ENCODE measurements at places on chromosomes 16 and 17.

DNA sequence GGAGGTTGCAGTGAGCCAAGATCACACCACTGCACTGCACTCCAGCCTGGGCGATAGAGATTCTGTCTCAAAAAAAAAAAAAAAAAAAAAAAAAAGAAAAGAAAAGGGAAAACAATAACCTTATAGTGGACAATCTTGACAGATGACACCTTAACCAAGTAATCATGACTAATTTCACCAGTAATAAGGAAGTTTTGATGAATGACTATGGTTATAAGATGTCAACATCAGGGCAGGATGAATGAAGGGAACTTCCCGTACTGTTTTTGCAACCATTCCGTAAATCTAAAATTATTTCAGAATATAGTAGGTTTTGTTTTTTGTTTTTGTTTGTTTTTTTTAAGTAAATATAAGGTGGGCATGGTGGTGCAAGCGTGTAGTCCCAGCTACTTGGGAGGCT lies 23.0 kb downstream of the GSPT1 start:
- DNase-seq = no peak

GRCh38 chr16:89401641-89402445 lies 88.5 kb downstream of the ANKRD11 start:
- no peak for DNase-seq

GRCh38 chr17:40522250-40522960 lies 21.0 kb upstream of the TNS4 start:
- DNase-seq = no peak

DNA sequence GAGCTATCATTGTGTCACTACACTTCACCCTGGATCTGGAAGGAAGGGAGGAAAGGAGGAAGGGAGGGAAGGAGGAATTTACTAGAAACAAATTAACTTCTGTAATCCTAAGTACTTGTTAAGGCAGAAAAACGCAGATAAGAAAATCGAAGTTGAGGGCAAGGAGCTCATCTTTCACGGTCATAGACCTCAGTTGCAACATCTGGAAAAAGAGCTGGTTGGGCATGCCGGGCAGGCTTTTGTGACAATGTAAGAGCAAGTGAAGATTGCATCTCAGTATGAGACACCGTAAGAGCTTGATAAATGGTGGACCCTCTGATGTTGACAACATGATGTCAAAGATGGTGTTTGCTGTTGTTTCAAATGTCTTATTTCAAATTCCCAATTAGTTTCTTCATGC lies 721.5 kb downstream of the MAF start:
- no peak for DNase-seq

GRCh38 chr17:74070374-74070773 lies 133.1 kb upstream of the RPL38 start:
- peak; percentile 5 for DNase-seq

- peak; percentile 60 for DNase-seq
These were observed at the start of gene OSBPL7 for GRCh38 chr17:47821424-47822391. Gene OSBPL7, minus strand, starts transcription at chr17:47821794. Its CDS starts 1,516 bp downstream, at chr17:47820278.

DNA sequence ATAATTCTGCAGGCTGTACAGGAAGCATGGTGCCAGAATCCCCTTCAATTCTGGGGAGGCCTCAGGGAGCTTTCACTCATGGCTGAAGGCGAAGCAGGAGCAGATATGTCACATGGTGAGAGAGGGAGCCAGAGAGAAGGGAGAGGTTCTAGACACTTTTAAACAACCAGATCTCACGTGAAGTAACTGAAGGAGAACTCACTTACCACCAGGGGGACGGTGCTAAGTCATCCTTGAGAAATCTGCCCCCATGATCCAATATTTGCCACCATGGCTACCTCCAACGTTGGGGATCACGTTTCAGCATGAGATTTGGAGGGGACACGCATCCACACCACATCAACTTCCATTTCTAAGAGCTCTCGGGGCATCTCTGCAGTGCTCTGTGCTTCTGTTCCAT lies 37.4 kb upstream of the GNA13 start:
- DNase-seq = no peak

GRCh38 chr16:85897382-85897781 lies 1.6 kb upstream of the IRF8 start:
- no peak for DNase-seq

DNA sequence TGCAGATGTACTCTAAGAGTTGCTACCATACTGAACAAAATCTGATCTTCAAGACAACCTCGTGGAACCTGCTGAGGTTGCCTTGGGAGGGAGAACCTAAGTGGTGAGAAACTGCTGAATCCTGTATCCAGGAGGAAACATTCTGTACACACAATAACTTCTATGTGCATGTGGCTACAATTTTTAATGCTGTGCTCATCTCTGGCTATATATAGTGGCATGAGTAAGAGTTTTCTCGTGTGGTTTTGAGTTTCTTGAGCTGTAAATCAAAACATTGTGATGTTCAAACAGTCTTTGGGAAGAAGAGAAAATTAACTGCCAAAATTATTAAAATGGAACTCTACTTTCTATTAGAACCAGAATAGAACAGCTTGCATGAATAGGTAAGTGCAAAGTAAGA lies 206.8 kb downstream of the CA10 start:
- no peak for DNase-seq

GRCh38 chr16:2238150-2238837 lies 2.0 kb downstream of the DNASE1L2 start:
- no peak for DNase-seq

DNA sequence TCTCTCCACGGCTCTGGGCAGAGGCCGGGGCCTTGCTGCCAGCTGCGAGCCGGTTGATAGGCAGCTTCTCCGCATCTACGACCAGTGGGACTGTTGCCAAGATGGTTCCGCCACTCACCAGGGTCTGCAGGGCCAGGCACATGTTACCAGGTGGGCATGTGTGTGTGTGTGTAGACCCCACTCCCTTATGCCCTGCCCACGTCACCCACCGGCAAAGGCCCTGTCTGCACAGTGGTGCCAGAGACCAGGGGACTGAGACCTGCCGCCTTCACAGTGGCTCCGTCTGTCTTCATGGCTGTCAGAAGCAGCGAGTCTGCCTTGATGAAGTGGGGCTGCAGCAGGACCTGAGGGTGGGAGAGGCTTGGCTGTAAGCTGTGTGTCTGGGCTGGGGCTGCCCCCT lies 17.7 kb downstream of the SREBF1 start:
- no peak for DNase-seq

DNA sequence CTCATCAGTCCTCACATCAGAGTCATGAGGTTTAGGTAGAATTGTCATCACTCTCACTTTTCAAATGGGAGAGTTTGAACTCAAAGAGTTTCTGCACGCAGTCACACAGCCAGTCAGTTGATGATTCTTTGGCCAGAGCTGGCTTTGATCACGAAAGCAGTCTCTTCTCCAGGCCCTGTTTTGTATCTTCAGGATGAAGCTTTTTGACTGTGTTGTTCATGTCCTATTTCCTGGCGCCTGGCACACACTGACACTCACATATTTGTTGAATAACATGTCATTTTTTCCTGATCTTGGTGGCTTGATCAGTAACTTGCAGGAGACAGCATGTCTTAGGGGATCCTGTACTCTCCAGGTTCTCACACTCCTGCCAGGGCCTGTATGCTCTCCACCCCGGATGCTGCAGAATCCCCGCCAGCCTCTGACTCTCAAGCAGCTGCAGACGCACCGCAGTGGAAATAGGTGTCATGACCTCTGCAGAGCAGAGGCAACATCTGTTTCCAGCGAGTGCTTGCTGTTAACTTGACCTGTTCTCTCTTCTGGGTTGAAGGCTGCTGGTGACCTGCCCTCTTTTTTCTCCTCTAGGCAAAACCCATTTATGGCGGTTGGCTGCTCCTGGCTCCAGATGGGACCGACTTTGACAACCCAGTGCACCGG lies 33.0 kb downstream of the MPRIP start:
- no peak for DNase-seq

DNA sequence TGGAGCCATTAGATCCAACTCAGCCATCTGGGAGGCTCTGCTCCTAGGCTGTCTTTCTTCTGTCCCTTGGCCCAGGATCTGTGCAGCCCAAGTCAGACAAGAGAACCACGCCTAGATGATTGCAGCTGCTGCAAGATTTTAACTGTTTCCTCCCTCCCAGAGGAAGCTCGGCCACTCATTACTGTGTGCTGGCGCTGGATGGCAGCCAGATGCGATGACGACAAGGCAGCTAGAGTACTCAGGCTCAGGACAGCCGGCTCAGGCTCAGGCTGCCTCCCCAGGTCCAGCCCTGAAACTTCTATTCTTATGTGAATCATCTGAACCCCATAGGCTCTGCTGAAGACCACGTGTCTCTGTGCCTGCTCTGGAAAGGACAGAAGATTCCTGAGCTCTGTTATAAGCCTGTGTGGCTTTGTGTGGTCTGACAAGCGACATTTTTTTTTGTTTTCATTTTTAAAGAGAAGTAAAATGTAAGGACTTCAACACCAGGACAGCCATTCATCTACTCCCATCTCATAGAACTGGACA lies 32.1 kb upstream of the FBXW10B start:
- no peak for DNase-seq

DNA sequence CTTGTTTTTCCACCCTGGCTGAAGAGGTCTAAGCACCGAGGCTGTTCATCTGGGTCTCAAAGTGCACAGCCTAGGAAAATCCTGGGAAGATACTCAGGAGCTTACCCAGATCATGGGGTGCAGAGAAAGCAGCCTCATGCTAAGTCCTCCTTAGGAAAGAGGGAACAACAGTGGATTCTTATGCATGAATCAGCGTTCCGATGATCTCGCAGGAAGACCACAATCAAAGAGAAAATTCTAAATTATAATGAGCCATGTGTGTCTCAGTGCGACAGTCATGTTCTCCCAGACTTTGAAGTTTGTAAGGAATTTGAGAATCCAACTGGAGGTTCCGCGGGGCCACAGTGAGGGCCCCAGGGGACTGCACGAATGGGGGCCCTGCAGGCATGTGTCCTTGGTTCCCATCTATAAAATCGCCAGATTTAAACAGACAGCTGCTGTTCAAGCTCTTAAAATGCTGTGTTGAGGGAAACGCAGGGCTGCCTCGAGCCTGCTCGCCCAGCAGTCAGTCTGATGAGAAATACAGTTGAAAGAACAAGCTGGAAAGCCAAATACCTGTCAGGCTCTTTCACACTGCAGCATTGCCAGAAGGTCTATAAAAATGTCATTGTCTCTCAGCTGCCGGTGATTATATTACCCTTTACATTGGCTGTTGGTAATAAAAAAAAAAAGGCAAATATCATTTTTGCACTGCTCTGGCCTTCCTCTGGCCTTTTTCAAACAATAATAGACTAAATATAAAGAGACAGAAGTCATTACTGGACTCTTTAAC lies 152.1 kb downstream of the PMP22 start:
- DNase-seq = no peak

GRCh38 chr16:51393381-51394005 lies 242.4 kb upstream of the SALL1 start:
- DNase-seq = peak; percentile 37

GRCh38 chr16:69094501-69094900 lies 11.0 kb upstream of the HAS3 start:
- no peak for DNase-seq

DNA sequence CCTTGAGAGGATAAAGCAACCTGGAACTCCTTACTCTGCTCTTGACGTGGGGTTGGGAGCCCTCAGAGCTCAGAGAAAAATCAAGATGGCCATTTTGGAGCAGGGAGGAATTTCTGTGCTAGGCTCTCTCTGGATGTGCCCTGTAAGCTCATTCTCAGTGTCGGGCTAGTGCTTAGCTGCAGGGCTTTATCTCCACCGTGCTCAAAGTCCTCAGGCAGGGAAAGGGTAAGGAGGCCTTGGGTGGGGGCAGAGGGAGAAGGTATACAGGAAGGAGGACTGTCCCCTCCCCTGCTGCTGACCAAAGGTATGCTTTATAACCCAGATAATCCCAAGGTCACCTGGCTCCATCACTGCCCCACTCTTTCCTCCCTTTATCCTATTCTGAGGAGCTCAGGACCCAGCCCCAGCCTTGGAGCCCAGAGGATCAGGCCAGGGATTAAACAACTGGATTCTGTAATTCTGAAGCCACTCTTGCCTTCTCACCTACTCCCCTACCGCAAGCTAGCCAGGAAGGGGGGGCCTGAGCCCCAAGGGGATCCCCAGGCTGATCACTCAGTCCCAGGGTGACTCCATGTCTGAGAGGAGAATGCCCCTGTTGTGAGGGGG lies 1.1 kb downstream of the DHRS11 start:
- no peak for DNase-seq

GRCh38 chr17:3886776-3887175 lies 6.1 kb downstream of the CAMKK1 start:
- DNase-seq = no peak

DNA sequence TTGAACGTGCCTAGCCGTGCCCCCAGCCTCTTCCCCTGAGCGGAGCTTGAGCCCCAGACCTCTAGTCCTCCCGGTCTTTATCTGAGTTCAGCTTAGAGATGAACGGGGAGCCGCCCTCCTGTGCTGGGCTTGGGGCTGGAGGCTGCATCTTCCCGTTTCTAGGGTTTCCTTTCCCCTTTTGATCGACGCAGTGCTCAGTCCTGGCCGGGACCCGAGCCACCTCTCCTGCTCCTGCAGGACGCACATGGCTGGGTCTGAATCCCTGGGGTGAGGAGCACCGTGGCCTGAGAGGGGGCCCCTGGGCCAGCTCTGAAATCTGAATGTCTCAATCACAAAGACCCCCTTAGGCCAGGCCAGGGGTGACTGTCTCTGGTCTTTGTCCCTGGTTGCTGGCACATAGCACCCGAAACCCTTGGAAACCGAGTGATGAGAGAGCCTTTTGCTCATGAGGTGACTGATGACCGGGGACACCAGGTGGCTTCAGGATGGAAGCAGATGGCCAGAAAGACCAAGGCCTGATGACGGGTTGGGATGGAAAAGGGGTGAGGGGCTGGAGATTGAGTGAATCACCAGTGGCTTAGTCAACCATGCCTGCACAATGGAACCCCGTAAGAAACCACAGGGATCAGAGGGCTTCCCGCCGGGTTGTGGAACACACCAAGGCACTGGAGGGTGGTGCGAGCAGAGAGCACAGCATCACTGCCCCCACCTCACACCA lies 724 bp downstream of the GAA start:
- no peak for DNase-seq

DNA sequence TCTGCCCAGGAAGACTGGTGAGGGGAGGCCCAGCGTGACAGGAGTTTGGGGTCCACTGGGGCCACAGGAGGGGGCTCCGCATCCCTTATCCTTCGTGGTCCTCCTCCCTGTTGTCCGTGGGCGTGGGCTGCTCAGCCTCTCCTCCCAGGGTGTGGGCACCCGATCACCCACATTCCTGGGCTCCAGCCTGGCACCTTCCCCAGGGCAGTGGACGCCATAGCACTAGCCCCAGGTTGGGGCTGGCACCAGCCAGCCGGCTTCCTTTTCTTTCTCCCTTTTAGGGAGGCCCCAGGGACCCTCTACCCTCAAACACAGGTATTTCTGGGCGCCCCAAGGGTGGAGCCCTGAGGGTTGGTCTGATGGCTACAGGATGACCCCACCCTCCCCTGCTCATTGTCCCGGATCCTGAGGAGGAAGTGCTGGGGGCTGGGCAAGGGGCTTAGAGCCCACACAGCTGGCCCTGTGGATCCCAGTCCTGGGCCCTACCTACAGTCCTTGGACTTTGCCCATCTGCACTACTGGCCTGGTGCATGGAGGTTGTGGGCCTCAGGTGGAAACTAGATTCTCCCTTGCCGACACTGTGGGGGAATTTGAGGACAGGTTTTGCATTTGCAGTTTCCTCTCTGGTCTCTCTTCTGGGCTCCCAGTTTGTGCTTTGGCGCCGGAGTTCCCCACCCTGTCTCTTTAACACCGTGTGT lies 1.1 kb downstream of the KIF1C start:
- DNase-seq = no peak
